ENCODE measurements at places on chromosomes 16 and 17. TPM values are rescaled to one million over a fixed set of nuclear protein-coding genes. Genes with fewer than 3 reads are reported as not detected.

DNA sequence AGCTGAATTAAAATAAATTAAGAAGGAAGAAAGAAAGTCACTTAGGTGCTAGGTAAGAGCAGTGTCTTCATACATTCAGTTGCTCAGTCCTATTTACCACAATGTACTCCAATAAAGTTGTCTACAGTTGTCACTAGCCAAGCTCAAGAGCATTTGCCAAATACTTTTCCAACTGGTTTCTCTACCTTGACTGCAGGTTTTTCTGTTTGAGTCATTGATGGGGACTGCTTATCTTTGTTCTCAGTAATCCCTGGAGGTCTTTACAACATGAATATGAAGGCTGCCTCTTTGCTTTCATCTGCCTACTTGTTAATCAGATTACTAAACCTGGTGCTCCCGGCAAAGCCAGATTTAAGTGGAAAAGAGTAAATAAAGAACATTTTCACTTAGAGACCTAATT is 64.6 kb upstream of the CLEC18B start:
- no peak for DNase-seq
- no peaks in the 10 kb centered on the region for H3K27me3 ChIP-seq
- no peak overlapping the region for H3K4me3 ChIP-seq
- H3K4me1 ChIP-seq, result no peaks in the 10 kb centered on the region
- H3K27ac ChIP-seq, result no peak overlapping the region

DNA sequence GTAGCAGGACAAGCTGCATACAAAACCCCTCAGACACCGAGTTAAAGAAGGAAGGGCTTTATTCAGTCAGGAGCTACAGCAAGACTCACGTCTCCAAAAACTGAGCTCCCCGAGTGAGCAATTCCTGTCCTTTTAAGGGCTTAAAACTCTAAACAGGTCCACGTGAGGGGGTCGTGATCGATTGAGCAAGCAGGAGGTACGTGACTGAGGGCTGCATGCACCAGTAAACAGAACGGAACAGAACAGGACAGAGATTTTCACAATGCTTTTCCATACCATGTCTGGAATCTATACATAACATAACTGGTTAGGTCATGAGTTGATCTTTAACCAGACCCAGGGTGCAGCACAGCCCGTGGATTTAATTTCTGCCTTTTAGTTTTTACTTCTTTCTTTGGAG is 25.2 kb downstream of the ITGAM start:
- H3K36me3 ChIP-seq, result peaks cover 2% of the 10 kb centered on the region
- H3K4me3 ChIP-seq, result no peak overlapping the region
- H3K27me3 ChIP-seq, result no peaks in the 10 kb centered on the region

IL32 gene
- total RNA-seq, result 2.0 TPM

DNA sequence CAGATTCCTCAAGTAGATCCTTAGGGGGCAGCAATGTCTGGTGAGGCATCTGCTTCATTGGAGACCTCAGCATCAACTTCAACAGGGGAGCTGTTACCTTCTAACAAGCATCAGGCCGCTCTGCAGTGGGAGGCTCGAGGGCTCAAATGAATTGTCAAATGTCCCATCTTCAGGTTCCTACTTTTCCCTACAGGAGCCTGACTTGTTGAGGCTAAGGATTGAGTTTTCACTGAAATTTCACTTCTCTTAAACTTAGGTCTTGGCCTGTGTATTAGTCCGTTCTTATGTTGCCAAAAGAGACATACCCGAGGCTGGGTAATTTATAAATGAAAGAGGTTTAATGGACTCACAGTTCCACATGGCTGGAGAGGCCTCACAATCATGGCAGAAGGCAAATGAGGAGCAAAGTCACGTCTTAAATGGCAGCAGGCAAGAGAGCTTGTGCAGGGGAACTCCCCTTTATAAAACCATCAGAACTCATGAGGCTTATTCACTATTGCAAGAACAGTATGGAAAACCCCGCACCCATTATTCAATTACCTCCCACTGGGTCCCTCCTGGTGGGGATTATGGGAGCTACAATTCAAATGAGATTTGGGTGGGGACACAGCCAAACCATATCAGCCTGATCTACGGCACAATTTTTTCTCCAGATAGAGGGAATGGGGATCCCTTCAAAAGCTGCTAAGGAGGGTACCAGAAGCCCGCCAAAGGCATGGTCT is 5.1 kb upstream of the CD300LD start:
- DNase-seq, result no peak
- H3K27ac ChIP-seq, result no peak overlapping the region
- H3K4me1 ChIP-seq, result peaks cover 25% of the 10 kb centered on the region
- no peaks in the 10 kb centered on the region for H3K36me3 ChIP-seq
- H3K4me3 ChIP-seq, result no peak overlapping the region

CHRNB1 gene
- 6.6 TPM for total RNA-seq

DNA sequence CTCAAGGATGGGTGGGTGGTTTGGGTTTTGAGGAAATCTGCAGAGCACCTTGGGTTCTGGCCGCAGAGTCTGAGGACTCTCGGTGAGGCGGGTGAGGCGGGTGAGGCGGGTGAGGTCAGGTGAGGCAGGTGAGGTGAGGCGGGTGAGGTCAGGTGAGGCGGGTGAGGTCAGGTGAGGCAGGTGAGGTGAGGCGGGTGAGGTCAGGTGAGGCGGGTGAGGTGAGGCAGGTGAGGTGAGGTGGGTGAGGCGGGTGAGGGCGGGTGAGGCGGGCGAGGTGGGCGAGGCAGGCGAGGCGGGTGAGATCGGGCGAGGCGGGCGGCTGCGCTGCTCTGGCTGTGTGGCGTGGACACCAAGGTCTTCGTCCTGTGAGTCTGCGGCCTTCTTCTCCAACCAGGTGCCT is 24.1 kb upstream of the RPL13 start:
- H3K4me3 ChIP-seq, result no peak overlapping the region
- no peaks in the 10 kb centered on the region for H3K27me3 ChIP-seq
- DNase-seq, result no peak
- H3K4me1 ChIP-seq, result peaks cover 24% of the 10 kb centered on the region

DNA sequence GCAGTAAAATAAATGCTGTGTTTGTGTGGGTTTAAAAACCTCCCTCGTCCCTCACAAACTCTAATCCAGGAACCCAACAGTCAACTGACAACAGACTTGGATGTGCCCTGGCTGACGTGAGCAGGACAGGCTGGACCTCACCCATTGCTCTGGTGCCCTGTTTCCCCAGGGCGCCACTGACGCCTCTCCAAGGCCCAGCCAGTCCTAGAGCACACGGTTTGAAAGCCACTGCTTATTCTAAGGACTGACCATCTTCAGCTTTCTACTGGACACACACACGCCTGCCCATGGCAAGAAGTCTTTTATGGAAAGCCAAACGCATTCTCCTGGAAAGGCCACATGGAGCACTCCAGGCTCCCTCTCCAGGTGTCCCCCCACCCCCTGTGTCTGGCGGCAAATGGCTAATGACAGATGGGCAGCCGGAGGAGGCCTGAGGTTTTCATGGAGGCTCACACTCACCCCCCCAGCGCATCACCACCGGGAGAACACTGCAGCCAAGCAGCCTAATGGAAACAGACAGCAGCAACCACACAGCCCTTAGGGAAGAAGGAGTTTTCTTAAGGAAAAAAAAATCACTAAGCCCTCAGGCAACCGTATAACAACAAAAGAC is 319.2 kb downstream of the SOX9 start:
- H3K27ac ChIP-seq, result no peak overlapping the region
- no peak overlapping the region for H3K4me3 ChIP-seq
- DNase-seq, result no peak
- no peaks in the 10 kb centered on the region for H3K36me3 ChIP-seq

DNA sequence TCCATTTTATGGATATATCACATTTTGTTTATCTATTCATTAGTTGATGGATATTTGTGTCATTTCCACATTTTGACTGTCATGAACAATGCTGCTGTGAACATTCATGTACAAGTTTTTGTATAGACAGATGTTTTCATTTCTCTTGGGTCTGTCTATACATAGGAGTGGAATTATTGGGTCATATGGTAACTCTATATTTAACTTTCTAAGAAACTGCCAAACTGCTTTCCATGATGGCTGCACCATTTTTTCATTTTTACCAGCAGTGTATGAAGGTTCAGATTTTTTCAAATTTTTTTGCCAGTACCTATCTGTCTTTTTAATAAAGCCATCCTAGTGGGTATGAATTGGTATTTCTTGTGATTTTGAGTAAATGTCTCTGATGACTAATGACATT is 15.5 kb downstream of the NFAT5 start:
- H3K4me1 ChIP-seq, result peaks cover 4% of the 10 kb centered on the region
- no peak overlapping the region for H3K27ac ChIP-seq
- H3K36me3 ChIP-seq, result no peaks in the 10 kb centered on the region
- H3K4me3 ChIP-seq, result no peak overlapping the region
- no peak for DNase-seq

GRCh38 chr17:8151641-8152111 is 528 bp downstream of the PER1 start:
- peak overlapping the region; percentile 76 for H3K4me3 ChIP-seq
- peak overlapping the region; percentile 63 for H3K27ac ChIP-seq
- no peak for DNase-seq
- peaks cover 37% of the 10 kb centered on the region for H3K36me3 ChIP-seq

- H3K4me3 ChIP-seq, result no peak overlapping the region
- peak; percentile 67 for DNase-seq
- no peaks in the 10 kb centered on the region for H3K27me3 ChIP-seq
- H3K27ac ChIP-seq, result no peak overlapping the region
- no peaks in the 10 kb centered on the region for H3K4me1 ChIP-seq
Observed at GRCh38 chr17:10226930-10227695, 28.7 kb upstream of the GAS7 start.

- H3K4me1 ChIP-seq, result no peaks in the 10 kb centered on the region
- no peaks in the 10 kb centered on the region for H3K36me3 ChIP-seq
- H3K27me3 ChIP-seq, result no peaks in the 10 kb centered on the region
- H3K27ac ChIP-seq, result no peak overlapping the region
- DNase-seq, result no peak
Observed at GRCh38 chr16:11413907-11414595, 68.8 kb downstream of the RMI2 start.

- H3K4me3 ChIP-seq, result peak overlapping the region; percentile 62
- no peaks in the 10 kb centered on the region for H3K27me3 ChIP-seq
- peaks cover 17% of the 10 kb centered on the region for H3K4me1 ChIP-seq
- H3K36me3 ChIP-seq, result no peaks in the 10 kb centered on the region
- DNase-seq, result peak; percentile 17
Observed at GRCh38 chr17:37490638-37491614, 1.2 kb downstream of the DUSP14 start.

SHISA9 gene
- total RNA-seq, result 0.19 TPM

SNX20 gene
- total RNA-seq, result 47.7 TPM

DNA sequence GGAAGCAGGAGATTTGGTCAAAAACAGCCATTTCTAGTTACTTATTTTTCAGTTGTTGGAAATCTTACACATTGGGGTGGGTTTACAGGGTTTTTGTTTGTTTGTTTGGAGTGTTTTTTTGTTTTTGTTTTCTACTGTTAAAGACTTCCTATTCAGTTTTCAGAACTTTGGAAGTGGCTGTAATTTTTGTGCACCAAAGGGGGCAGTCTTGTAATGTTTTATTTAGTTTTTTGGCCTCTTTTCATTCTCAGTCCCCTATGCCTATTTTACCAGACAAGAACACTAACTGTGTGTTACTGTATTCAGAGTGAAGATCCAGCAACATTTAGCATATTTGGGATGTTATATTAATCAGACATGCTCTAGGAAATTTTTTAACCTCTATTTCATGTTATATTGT is 20.6 kb downstream of the TPPP3 start:
- DNase-seq, result peak; percentile 18
- H3K27ac ChIP-seq, result no peak overlapping the region
- H3K4me3 ChIP-seq, result no peak overlapping the region
- H3K36me3 ChIP-seq, result no peaks in the 10 kb centered on the region
- no peaks in the 10 kb centered on the region for H3K27me3 ChIP-seq

DNA sequence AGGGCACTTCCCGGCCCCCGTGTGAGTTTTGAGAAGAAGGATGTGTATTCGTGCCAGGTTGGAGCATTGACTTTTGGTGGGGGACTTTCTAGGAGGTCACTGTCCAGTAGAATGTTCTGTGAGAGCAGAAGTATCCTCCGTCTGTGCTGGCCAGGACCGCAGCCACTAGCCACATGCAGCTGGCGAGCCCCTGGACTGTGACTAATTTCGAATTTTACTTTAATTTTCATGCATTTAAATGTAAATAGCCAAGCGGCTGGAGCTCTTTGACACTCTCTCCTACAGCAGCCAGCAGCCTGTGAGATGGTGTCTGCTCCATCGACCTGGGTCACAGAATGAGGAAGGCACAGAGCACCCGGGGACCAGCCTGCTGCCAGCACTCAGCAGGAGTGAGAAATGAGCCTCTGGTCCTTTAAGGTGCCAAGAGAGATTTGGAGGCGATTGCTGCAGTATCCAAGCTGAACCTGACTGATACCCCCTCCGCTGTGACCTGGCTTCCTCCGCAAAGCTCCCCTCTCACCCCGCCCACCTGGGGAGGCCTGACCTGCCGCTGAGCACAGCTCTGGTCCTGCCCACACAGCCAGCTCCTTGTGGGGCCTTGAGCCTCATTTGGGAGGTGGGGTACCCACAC is 7.8 kb downstream of the ATP2A3 start:
- H3K4me1 ChIP-seq, result peaks cover 64% of the 10 kb centered on the region
- H3K4me3 ChIP-seq, result no peak overlapping the region
- H3K36me3 ChIP-seq, result no peaks in the 10 kb centered on the region
- no peak for DNase-seq

GRCh38 chr17:37239690-37240334 is 136.0 kb upstream of the C17orf78 start:
- H3K27me3 ChIP-seq, result no peaks in the 10 kb centered on the region
- H3K36me3 ChIP-seq, result peaks cover 21% of the 10 kb centered on the region
- H3K4me3 ChIP-seq, result no peak overlapping the region
- no peaks in the 10 kb centered on the region for H3K4me1 ChIP-seq

RAB11FIP3 gene
- total RNA-seq, result 60.6 TPM

DNA sequence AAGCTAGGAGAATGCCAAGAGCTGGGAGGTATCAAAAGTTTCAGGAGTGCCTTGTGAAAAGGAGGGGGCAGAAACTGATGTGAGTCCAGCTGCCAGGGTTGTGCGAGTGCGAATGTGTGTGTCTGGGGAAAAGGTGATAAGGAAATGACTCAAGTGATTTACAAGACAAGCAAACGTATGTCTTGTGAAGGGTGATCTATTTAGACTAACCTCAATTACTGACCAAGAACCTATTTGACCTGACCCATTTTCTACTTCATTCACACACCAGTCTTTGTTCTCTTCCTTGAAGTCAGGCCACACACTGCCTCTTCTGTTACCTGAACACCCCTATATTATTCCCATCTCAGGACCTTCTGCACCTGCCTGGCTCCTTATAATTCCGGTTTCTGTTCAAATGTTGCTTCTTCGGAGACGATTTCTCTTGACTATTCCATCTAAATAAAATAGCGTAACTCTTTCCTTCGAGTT is 1.0 kb downstream of the GDE1 start:
- H3K36me3 ChIP-seq, result peaks cover 6% of the 10 kb centered on the region
- H3K27me3 ChIP-seq, result no peaks in the 10 kb centered on the region
- peaks cover 37% of the 10 kb centered on the region for H3K4me1 ChIP-seq

ATP2A1 gene
- total RNA-seq, result 0.84 TPM

DNA sequence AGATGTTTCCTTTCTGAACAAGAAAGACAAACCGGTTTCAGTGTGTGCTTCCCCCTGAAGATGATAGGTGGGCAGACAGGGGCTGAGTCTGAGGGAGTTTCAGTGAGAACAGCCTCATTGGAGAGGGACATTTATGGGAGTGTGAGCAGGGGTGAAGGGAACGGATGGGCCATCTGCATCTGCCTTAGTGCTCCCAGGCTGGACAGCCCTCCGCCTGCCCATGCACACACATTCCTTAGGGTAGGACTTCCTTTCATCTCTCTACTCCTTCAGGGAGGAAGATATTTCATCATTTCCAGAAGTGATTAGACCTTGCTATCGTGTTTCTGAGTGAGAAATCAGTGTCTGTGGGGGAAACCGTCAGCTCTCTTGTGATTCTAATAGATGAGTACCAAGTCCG is 3.8 kb downstream of the SHISA6 start:
- no peaks in the 10 kb centered on the region for H3K4me1 ChIP-seq
- H3K4me3 ChIP-seq, result no peak overlapping the region
- H3K27ac ChIP-seq, result no peak overlapping the region
- DNase-seq, result no peak
- H3K36me3 ChIP-seq, result no peaks in the 10 kb centered on the region
- H3K27me3 ChIP-seq, result no peaks in the 10 kb centered on the region

Data from B cell (primary cell).